ENCODE measurements at places on chromosomes 3 and 15. TPM values are rescaled to one million over a fixed set of nuclear protein-coding genes. Genes with fewer than 3 reads are reported as not detected.
A peak's percentile ranks its signal among the peaks of the same experiment; 100 is the strongest.

- no peaks in the 10 kb centered on the region for H3K27me3 ChIP-seq
- H3K4me1 ChIP-seq = no peaks in the 10 kb centered on the region
- H3K4me3 ChIP-seq = no peak overlapping the region
- H3K27ac ChIP-seq = no peak overlapping the region
- no peak for DNase-seq
- no peaks in the 10 kb centered on the region for H3K36me3 ChIP-seq
Measured at GRCh38 chr3:65930648-65931047, 108.1 kb downstream of the MAGI1 start.

DNA sequence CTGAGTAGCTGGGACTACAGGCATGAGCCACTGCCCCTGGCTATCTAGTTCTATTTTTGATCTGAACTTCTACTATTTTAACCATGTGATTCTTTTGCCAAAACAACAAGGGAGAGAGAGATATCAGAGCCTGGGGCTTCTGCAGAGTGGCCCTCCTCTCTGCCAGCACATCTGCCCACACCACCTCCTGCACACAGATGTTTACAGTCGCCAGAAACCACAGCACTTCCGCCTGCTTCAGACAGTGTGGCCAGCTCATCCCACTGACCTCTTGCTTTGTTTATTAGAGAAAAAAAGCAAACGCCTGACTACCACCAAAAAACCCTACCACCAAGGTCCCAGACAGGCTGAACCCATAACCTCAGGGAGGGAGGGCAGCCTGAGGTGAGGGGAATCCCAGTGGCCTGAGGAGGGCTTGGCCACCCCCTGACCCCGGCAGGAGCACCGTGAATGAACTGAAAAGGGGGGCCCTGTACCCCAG, 85.9 kb upstream of the ABHD2 start:
- H3K36me3 ChIP-seq = no peaks in the 10 kb centered on the region
- H3K27me3 ChIP-seq = no peaks in the 10 kb centered on the region
- DNase-seq = no peak
- H3K4me1 ChIP-seq = no peaks in the 10 kb centered on the region
- H3K27ac ChIP-seq = no peak overlapping the region
- no peak overlapping the region for H3K4me3 ChIP-seq

GRCh38 chr15:39193611-39194010, 387.3 kb upstream of the THBS1 start:
- DNase-seq = no peak
- no peaks in the 10 kb centered on the region for H3K4me1 ChIP-seq
- no peak overlapping the region for H3K4me3 ChIP-seq
- no peaks in the 10 kb centered on the region for H3K27me3 ChIP-seq
- no peak overlapping the region for H3K27ac ChIP-seq

DNA sequence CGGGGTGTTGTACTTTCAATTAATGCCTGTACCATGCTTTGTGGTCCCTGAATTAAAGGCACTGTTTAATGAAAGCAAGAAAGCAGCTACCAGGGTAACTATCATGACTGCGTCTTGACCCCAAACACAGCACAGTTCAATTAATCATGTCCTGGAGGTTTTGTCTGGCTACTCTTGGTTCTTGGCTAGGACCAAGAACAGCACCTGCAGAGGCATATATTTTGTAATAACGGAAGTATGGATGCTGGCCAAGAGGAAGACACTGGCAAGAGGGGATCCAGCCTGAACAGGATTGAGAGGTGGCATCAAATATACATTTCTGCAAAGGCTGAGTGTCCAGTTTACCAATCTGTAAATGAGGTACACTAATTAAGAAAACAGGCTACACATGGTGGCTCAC, 119.9 kb downstream of the FOXP1 start:
- H3K4me3 ChIP-seq = no peak overlapping the region
- no peak for DNase-seq
- H3K4me1 ChIP-seq = peaks cover 31% of the 10 kb centered on the region
- no peaks in the 10 kb centered on the region for H3K27me3 ChIP-seq
- peaks cover 18% of the 10 kb centered on the region for H3K36me3 ChIP-seq

DNA sequence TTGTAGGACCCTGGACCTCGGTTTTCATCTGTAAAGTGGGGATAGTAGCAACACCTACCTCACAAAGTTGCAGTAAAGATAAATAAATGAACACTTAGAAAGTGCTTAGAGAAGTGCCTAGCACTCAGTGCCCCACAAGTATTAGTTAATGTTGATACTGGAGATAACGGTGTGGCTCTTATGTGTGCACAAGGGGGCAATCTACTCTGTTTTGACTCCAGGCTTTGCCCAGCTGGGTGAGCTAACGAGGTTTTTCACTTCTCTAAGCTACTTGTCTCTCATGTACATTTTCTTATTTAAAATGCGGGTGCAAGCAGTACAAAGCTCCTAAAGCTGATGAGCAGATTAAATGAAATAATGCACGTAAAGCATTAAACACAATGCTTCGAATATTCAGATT, 193.5 kb upstream of the ICE2 start:
- H3K4me1 ChIP-seq = peaks cover 5% of the 10 kb centered on the region
- H3K4me3 ChIP-seq = no peak overlapping the region
- H3K36me3 ChIP-seq = no peaks in the 10 kb centered on the region
- no peak overlapping the region for H3K27ac ChIP-seq

- H3K4me1 ChIP-seq = no peaks in the 10 kb centered on the region
- no peak overlapping the region for H3K27ac ChIP-seq
- H3K36me3 ChIP-seq = no peaks in the 10 kb centered on the region
- no peak for DNase-seq
- no peaks in the 10 kb centered on the region for H3K27me3 ChIP-seq
Measured at GRCh38 chr15:74159773-74160172, 13.7 kb upstream of the ISLR start.

- peaks cover 10% of the 10 kb centered on the region for H3K36me3 ChIP-seq
- no peaks in the 10 kb centered on the region for H3K27me3 ChIP-seq
- H3K27ac ChIP-seq = peak overlapping the region; percentile 46
- peaks cover 31% of the 10 kb centered on the region for H3K4me1 ChIP-seq
- DNase-seq = peak; percentile 16
- H3K4me3 ChIP-seq = peak overlapping the region; percentile 92
Measured at GRCh38 chr3:4493941-4494894, 1.1 kb downstream of the ITPR1 start.

DNA sequence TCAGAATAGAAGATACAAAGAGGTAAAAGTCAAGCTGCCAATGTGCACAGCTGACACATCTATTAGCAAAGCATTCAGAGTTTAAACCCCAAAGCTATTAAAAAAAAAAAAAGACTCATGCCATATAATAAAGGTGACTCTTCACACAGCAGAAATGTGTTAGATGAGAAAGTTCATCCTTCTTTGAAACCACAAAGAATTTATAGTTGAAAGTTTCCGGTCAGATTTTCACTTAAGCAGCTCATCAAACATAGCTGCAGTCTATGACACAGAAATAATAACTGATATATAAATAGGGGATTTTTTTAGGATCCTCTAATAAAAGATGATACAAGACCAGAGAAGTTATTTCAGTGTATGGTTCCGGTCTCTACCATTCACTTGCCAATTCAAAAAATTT, 76.6 kb downstream of the WWTR1 start:
- no peak for DNase-seq
- peaks cover 2% of the 10 kb centered on the region for H3K4me1 ChIP-seq
- H3K27ac ChIP-seq = no peak overlapping the region
- H3K36me3 ChIP-seq = no peaks in the 10 kb centered on the region

DNA sequence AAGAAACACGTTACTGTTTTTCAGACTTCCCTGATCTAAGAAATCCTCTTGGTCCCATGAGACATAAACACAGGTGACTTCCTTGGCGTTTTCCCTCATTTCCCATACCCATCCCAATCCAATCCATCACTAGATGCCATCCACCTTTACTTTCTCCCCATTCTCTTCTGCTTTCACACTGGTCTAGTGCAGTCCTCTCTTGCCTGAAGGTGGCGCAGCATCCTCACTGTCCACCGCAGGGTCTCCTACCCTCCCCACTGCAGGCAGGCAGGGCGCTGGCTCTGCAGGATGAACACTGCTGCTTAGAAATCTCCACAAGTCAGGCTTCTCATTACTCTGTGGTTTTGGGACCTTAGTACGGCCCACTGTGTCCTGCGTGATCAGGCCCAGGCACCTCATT, 58.2 kb downstream of the RAB7A start:
- H3K36me3 ChIP-seq = no peaks in the 10 kb centered on the region
- DNase-seq = peak; percentile 73
- H3K27ac ChIP-seq = no peak overlapping the region
- no peaks in the 10 kb centered on the region for H3K27me3 ChIP-seq
- H3K4me3 ChIP-seq = no peak overlapping the region
- peaks cover 51% of the 10 kb centered on the region for H3K4me1 ChIP-seq

GRCh38 chr3:56484122-56484521, 15.9 kb upstream of the ERC2 start:
- no peak overlapping the region for H3K27ac ChIP-seq
- H3K27me3 ChIP-seq = no peaks in the 10 kb centered on the region
- H3K4me1 ChIP-seq = no peaks in the 10 kb centered on the region
- no peak for DNase-seq
- no peak overlapping the region for H3K4me3 ChIP-seq

DNA sequence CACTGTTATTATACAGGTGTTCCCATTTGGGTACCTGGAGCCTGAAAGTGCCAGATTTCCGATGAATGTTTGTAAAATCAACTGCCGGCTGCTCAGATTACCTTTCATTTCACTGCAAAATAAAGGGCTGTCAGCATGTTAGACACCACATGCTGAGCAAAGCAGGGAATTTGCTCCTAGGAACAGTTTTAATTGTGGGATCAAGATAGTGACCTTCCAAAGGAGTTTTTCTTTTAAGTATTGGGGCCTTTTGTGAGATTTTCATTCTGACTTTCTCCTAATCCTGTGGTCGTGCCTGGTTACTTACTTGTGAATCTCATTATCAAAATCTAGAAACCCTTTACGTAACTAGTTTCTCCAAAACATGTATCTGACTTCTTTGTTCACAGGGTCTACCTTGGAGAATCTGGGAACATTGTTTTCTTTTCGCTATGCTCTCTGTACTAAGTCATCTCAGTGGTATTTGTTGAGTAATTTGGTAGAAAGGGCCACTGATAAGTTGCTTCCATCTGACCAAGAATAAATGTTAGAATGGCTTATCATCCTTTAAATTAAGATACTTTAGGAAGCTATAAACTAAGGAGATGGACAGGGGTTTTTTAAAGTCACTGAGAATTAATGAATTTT, 40.8 kb upstream of the LRTM1 start:
- H3K4me3 ChIP-seq = no peak overlapping the region
- no peaks in the 10 kb centered on the region for H3K36me3 ChIP-seq
- H3K4me1 ChIP-seq = no peaks in the 10 kb centered on the region
- H3K27ac ChIP-seq = no peak overlapping the region
- no peaks in the 10 kb centered on the region for H3K27me3 ChIP-seq

DNA sequence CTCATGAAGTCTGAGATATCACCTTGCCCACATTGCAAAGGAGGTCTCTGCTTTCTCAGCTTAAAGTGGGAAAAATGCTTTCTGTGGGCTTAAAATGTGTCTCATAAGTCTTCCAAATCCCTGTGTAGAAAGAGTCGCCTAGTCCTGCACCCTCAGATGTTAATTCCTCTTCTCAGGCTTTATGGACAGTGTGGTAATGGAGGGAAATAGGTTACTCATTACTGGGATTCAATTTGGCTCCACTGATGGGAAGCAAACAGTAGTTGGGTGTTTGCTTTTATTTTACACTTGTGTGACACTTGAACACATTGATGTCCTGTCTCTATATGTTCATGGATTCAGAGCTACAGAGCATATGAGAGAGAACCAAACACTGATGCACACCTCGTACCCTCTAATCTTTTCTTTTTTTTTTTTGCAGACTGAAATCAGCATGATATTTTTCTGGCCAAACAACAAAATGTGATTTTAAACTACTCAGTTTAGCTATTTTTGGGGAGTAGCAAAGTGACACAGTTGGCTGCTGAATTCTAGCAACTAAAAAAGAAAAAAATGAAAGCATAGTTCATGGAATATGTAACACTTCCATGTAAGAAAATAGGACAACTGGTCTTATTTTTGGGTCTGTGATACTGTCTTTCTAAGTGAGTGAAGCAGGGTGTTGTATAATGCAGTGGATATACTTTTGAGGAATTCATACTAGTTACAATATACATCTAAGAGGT, 8.6 kb downstream of the PTPRG start:
- H3K36me3 ChIP-seq = no peaks in the 10 kb centered on the region
- peaks cover 1% of the 10 kb centered on the region for H3K27me3 ChIP-seq
- H3K4me1 ChIP-seq = no peaks in the 10 kb centered on the region
- H3K4me3 ChIP-seq = no peak overlapping the region
- DNase-seq = no peak
- H3K27ac ChIP-seq = no peak overlapping the region

DNA sequence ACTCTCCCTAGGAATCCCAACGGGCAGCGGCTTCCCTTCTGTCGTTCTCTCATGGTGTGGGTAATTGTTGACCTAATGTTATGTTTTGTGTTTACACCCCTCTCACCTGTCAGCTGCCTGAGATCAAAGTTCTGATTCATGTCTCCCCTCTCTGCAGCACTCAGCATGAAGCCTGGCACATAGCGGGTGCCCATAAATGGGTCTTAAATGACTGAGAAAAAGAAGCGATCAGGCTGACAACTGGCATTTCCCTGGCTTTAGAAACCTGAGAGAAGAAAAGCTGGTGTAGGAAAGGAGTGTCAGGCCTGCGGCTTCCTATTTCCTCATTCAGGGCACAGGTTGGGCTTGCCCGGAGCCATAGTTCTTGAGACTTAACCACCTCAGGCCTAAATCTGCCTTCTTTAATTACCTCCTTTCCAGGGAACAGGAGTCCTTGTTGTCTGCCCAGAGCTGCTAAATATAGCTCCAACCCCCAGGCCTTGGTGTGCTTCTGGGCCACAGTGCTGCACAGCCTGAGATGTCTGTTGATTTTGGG, 31.8 kb downstream of the LPP start:
- H3K27ac ChIP-seq = no peak overlapping the region
- H3K4me3 ChIP-seq = no peak overlapping the region
- no peak for DNase-seq
- peaks cover 10% of the 10 kb centered on the region for H3K4me1 ChIP-seq
- no peaks in the 10 kb centered on the region for H3K36me3 ChIP-seq

DNA sequence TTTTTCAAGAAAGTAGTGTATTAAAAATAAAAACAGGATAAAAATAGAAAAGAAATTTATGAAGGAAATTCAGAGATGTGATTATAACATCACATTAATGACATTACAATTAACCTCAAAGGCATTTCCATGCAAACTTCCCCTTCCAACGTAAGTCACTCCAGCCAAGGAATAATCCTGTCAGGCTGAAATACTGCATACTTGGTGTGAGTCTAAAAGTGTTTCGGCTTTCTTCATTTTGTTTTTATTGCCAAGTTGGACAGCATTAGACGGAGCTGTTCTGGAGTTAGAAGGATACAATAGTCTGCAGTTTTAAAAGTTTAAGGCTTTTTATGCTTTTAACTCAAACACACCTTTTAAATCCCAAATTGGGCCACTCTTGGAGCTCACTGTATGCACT, 435.0 kb downstream of the MECOM start:
- no peaks in the 10 kb centered on the region for H3K27me3 ChIP-seq
- no peak overlapping the region for H3K27ac ChIP-seq
- no peak overlapping the region for H3K4me3 ChIP-seq
- H3K4me1 ChIP-seq = no peaks in the 10 kb centered on the region
- no peak for DNase-seq

GRCh38 chr3:65597226-65597951, 441.3 kb downstream of the MAGI1 start:
- no peaks in the 10 kb centered on the region for H3K36me3 ChIP-seq
- H3K4me1 ChIP-seq = no peaks in the 10 kb centered on the region
- no peak for DNase-seq
- H3K27ac ChIP-seq = no peak overlapping the region
- no peaks in the 10 kb centered on the region for H3K27me3 ChIP-seq

- H3K4me3 ChIP-seq = no peak overlapping the region
- DNase-seq = no peak
- no peaks in the 10 kb centered on the region for H3K36me3 ChIP-seq
- H3K4me1 ChIP-seq = peaks cover 6% of the 10 kb centered on the region
Measured at GRCh38 chr3:189312866-189313265, 141.1 kb downstream of the TPRG1 start.

Gene REC114
- not detected for total RNA-seq

Gene SV2B
- total RNA-seq = not detected

Gene CRTAP
- total RNA-seq = 38.2 TPM

Gene GCNT3
- not detected for total RNA-seq

Gene PTPRG
- total RNA-seq = 0.05 TPM

Gene PCLAF
- 0.84 TPM for total RNA-seq

Gene ANKRD34C
- total RNA-seq = not detected

Measured in CD4-positive, alpha-beta T cell (primary cell).